Astrocyte (in vitro differentiated cells and primary cell): ENCODE measurements at places on chromosomes 16 and 17. TPM values are rescaled to one million over a fixed set of nuclear protein-coding genes. Genes with fewer than 3 reads are reported as not detected.
A peak's percentile ranks its signal among the peaks of the same experiment; 100 is the strongest.

DNA sequence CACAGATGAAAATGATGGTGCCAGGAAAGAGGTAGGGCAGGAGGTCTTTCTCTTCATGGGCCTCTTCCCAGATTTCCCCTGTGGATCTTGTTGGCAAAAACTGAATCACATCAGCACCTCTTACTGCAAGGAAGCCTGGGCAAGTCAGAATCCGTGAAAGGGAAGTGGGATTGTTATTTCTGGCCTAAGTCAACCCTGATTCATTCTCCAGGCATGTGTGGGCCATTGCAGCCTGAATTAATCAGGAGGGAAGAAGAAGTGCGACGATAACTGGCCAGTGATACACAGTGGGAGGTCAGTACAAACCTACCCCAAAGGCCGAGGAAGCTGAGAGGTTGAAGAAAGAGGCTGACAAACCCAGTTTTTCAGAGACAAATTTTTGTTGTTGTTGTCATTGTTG lies 17.9 kb upstream of the NSMCE1 start:
- DNase-seq = peak; percentile 98

- DNase-seq = peak; percentile 97
Observed at GRCh38 chr17:51046514-51047384, 73.9 kb downstream of the SPAG9 start.

- DNase-seq = no peak
Observed at GRCh38 chr16:59432276-59432675, 698.2 kb upstream of the GOT2 start.

GRCh38 chr17:13600475-13601321 lies 1.0 kb downstream of the HS3ST3A1 start:
- DNase-seq = no peak

- DNase-seq = peak; percentile 14
Observed at GRCh38 chr17:19513897-19514488, 19.7 kb upstream of the SLC47A1 start.

GRCh38 chr17:77212081-77212832 lies 71.5 kb downstream of the SEC14L1 start:
- DNase-seq = no peak

- DNase-seq = no peak
Observed at GRCh38 chr16:55333684-55334083, 9.7 kb downstream of the IRX6 start.

DNA sequence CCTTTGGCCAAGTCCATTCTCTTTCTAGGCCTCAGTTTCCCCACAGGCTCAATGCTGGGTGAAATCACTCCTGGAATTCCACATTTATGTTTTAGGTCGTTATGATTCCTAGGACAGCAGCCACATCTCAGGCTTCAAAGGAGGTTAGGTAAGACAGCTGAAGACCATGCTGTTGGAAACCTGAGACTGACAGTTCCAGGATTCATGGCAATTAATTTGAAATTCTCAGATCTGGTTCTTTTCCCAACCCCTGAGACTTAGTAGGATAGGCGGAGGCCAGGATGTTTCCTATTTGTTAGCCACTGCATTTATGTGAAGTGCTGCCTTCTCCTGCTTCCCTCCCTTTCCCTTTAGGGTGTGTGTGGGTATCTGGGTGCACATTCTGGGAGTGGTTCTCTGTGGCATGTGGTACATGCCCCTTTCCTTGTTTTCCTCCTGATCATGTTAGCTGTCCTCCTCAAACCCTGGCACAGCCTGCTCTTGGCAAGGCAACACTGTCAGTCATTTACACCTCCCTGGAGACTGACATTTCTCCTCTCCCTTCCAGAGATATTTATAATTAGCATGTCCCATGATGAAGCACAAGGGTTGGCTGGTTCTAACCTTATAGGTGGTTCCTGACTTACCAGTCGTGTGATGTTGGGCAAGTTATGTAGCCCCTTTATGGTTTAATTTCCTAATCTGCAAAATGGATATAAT lies 91.4 kb upstream of the SALL1 start:
- DNase-seq = no peak

DNA sequence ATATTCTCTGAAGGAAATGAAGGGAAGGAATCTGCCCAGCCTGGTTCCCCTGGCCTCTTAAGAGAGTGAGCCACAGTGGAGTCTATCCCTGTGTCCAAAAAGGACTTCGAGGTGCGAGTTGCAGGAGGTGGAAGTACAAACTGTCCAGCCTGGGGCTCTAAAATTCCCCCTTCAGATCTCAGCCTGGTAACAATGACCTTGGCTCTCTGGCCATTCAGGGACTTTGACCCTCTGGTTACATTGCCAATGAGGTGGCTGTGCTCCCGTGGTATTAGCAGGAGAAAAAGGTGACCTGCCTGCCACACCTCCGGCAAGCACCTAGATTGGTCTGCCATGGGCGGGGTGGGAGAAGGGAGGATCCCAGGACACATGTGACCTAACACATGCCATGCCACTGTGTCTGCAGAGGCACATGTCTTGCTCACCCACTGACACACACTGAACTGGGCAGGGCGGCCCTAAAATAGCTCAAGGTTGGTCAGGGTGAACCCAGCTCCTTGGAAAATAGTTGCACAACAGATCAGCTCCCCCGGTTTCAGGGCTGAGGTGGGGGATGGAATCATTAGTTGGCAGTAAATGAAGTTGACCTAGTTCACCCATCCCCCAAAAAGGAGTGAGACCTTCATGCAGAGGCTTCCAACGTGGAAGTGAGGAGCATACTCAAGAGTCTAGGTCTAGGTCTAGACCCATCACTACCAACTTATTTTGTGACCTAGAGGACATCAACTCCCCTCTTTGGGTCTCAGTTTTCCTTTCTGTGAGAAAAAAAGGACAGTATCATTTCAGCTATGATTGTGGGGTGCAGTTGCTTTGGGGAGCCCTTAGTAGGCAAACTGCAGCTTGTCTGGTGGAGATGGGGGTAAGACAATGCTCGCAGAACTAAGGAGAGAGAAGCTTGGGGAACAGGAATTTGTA lies 2.2 kb downstream of the NR1D1 start:
- no peak for DNase-seq

- peak; percentile 67 for DNase-seq
Observed at GRCh38 chr16:81601008-81601428, 156.4 kb downstream of the CMIP start.

DNA sequence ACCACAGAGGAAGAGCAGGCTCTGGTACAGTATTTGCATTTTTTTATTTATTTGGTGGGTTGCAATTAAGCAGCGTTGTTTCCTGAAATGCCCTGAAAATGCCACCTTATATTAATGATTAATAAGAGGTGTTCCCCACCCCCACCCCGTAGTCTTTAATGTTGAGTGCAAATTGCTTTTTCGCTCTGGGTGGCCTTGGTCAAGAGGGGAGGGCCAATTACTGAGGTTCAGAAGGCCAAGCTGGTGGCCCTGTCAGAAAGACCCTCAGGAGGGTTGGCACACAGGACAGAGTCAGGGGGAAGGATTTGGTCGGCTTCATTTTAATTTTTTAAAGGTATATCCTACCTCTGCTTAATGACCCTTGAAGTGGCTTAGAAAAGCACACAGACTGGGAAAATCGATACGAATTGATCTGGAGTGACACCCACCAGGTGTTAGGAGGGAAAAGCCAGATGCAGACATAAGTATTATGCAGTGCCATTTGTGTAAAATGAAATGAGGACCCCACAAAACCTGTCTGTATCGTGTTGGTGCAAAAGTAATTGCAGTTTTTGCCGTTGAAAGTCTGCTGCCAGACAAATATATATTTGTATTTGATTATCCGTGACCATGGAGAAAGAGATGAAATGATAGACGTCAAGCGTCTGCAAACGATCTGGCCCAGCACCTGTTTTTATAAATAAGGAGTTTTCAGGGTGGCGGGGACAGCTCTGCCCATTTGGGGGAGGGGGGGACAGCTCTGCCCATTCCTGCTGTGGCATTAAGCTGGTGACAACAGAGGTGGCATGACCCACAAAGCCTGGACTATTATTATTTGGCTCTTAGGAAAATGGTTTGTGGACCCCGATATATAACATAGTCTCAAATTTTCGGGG lies 143.8 kb upstream of the PLCG2 start:
- DNase-seq = no peak

- DNase-seq = no peak
Observed at GRCh38 chr17:68457168-68457538, at the start of gene WIPI1. TSS of gene WIPI1 (minus strand) at chr17:68457496. CDS start at chr17:68457421, 75 bp downstream.

The CD300LG gene
- total RNA-seq = not detected in 2 replicates

The NFATC3 gene
- total RNA-seq = 32.4 and 34.0 TPM in 2 replicates

The OTOP2 gene
- not detected in 2 replicates for total RNA-seq

The DNASE1L2 gene
- total RNA-seq = 1.2 and 1.3 TPM in 2 replicates

The GSG1L gene
- not detected in 2 replicates for total RNA-seq

The KRT34 gene
- total RNA-seq = not detected in 2 replicates
